ENCODE measurements at places on chromosomes 13 and 19. TPM values are rescaled to one million over a fixed set of nuclear protein-coding genes. Genes with fewer than 3 reads are reported as not detected.

The NANOS3 gene
- total RNA-seq: 1.3 TPM

The EBI3 gene
- total RNA-seq: 7.3 TPM

The TUBGCP3 gene
- 57.1 TPM for total RNA-seq

The RPS28 gene
- 2,492 TPM for total RNA-seq

The JAK3 gene
- total RNA-seq: 126 TPM

DNA sequence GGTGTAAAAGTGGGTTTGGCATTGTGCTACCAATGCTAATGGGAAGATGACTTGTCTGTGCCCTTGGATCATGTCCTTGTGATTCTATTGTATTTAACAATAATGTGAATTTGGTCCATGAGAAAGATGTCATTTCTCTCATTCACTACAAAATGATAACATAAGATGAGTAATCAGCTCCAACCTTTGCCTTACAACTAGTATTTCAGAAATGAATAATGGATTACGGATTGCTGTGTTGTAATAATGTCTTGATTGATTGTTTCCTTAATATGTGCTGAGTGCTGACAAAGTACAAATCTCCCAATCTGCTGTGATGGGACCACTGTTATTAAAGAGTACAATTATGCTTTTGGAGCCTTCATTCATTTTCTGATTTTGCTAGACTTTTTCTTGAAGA lies 375.0 kb downstream of the PCDH9 start:
- no peak for DNase-seq

DNA sequence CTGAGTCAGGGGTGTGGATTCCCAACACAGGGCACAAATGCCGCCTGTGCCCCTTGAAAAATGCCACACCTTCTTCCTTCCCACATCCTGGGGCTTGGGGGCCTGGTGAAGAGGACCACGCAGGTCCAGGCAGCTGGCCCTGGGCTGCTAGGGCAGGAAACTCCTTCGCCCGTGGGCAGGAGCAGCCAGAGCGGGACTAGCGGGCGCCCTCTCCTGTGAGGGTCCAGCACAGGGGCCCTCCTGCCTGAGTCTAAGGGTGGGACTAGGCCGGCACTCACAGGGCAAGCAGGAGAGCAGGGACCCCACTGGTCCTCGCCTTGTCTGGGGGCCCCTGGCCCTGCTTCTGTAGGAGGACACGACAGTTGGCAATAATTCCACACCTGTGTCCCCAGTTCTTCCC lies 7.5 kb upstream of the CEBPA start:
- no peak for DNase-seq

DNA sequence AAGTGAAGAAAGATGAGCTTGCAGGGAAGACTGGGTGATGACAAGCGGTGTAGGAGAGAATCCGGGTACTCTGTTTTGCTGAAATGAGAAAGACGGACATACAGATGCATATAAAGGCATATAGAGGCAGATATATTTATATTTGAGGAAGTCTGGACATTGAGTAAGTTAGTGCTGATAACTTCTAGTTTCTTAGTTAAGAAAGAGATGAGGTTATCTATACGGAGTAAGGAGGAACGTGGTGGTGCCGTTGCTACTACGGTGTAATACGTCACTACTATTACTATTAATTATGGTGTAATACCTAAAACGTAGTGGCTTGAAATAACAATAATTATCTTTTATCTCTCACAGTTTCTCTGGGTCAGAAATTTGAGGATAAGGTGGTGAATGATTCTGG lies 9.8 kb upstream of the CPB2 start:
- no peak for DNase-seq

- DNase-seq: no peak
These were observed 13.3 kb downstream of the TDRD3 start for GRCh38 chr13:60410299-60410698.

GRCh38 chr19:39506944-39507714 lies 7.8 kb upstream of the SELENOV start:
- DNase-seq: peak; percentile 74

- no peak for DNase-seq
These were observed 276.8 kb downstream of the TEX29 start for GRCh38 chr13:111597191-111597611.

- no peak for DNase-seq
These were observed 163.0 kb upstream of the TSC22D1 start for GRCh38 chr13:44739120-44739519.

GRCh38 chr13:78139765-78140164 lies 221.1 kb upstream of the EDNRB start:
- no peak for DNase-seq

- DNase-seq: no peak
These were observed 6.4 kb upstream of the TBXA2R start for GRCh38 chr19:3612901-3613741.

- DNase-seq: no peak
These were observed 52.0 kb downstream of the TINCR start for GRCh38 chr19:5515737-5516136.

- DNase-seq: no peak
These were observed 37.7 kb downstream of the CRYL1 start for GRCh38 chr13:20487927-20488326.

GRCh38 chr13:71055644-71056043 lies 811.4 kb downstream of the DACH1 start:
- no peak for DNase-seq

DNA sequence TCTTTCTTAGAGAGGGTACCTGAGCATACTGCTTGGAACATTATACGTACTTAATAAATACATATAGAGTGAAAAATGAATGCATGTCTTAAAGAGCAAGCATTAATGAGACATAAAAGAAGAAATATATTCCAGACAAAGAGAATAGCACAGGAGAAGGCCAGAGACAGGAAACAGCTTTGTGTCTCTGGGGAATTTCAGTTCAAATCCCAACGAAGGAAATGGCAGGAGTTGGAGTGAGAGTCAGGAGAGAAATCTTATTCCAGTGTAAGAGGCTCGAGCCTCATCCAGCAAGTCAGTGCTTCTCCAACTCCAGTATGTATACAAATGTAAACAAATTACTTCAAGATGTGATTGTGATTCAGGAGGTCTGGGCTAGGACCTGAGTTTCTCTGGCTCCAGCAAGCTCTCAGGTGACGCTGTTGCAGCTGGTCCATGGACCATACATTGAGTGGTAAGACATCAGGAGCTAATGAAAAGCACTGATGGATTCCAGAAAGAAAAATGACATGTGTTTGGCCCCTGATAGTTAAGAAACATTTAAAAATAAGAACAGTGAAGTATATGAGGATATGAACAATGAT lies 108.2 kb downstream of the RAP2A start:
- DNase-seq: no peak

DNA sequence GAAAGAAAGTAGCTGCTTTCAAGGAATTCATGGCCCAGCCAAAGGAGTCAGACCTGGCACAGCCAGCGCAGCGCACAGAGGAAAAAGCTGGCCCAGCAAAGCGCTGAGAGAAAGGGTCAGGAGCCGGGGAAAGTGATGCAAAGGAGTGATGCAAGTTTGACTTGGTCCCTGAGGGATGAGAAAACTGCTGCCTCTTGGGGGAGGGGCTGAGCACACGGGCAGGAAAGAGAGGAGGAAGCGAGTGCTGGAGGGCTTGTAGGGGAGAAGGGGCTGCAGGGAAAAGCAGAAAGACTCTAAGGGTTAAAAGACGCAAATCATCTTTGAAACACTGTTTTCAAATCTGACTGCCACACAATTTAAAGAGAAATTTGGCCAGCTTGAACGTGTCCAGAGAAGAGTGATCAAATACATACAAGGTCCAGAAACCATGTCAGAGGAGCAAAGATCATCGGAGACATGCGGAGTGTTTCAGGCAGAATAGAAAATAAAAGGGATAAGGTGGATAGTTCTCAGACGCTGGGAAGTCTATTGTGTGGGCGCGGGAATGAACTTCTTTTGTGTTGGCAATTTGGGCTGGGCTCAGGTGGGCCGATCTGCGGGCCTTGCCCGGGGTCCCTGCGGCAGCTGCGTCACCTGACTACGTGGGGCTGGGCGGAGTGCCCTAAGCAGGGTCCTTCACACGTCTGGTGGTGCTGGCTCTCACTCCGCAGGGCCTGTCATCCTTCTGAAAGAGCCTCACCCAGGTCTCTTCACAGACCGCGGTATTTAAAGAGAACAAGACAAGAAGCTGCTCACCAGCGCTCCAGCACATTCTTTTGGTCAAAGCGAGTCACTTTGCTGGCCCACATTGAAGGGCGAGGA lies 18.1 kb downstream of the N4BP2L1 start:
- DNase-seq: no peak

GRCh38 chr19:50791594-50792271 lies 1.5 kb downstream of the ACP4 start:
- DNase-seq: no peak

DNA sequence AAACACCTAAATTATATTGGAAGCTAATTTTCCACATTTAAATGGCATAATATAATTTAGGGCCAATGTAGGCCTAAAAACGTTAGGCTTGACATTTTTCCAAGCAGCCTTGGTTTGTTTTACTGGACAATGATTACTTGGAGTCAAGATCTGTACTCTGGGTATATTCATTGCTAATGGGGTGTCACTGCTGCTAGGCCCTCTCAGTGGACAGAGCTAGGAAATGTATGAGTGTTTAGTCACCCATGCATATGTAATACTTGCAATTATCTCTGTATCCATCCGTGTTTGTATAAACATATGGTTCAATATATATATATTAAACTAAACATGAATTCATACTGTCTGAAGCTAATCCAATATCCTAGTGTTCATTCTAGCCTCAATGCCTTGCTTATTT lies 598.1 kb downstream of the DCT start:
- no peak for DNase-seq

DNA sequence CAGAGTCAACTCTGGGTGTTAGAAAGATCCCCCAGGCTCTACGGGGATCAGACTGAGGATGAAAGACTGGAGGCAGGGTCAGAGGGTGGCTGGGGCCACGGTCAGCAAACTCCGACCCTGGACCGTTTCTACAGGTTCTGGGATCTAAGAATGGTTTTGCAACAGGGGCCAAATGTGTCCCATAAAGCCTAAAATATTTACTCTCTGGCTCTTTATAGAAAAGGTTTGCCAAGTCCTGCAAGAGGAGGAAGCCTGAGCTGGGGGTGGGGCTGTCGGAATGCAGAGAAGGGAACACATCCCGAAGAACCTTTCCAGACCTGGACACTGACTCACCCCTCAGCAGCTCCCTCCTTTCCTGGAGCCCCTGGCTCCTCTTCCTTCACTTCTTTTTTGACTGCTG lies 20.7 kb downstream of the LIG1 start:
- DNase-seq: no peak

- no peak for DNase-seq
These were observed 35.1 kb downstream of the SIAH3 start for GRCh38 chr13:45816427-45816826.

GRCh38 chr13:75932636-75933035 lies 296.5 kb downstream of the LMO7 start:
- DNase-seq: no peak

- no peak for DNase-seq
These were observed 10.1 kb upstream of the ATP8B3 start for GRCh38 chr19:1822210-1822609.

GRCh38 chr19:5949792-5950305 lies 28.1 kb downstream of the RANBP3 start:
- DNase-seq: peak; percentile 63

DNA sequence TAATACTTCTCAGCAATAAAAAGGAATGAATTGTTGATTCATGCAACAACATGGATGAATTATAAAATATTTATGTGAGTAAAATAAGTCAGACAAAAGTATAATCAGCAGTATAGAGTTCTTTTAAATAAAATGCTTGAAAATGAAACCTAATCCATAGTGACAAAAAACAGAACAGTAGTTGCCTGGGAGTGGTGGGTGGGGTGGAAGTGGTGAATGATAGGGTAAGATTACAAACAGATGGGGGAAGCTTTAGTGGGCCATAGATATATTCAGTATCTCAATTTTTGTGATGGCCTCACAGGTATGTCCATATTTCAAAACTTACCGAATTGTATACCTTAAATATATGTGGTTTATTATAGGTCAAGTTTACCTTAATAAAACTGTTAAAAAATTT lies 124.9 kb upstream of the UBL3 start:
- no peak for DNase-seq

DNA sequence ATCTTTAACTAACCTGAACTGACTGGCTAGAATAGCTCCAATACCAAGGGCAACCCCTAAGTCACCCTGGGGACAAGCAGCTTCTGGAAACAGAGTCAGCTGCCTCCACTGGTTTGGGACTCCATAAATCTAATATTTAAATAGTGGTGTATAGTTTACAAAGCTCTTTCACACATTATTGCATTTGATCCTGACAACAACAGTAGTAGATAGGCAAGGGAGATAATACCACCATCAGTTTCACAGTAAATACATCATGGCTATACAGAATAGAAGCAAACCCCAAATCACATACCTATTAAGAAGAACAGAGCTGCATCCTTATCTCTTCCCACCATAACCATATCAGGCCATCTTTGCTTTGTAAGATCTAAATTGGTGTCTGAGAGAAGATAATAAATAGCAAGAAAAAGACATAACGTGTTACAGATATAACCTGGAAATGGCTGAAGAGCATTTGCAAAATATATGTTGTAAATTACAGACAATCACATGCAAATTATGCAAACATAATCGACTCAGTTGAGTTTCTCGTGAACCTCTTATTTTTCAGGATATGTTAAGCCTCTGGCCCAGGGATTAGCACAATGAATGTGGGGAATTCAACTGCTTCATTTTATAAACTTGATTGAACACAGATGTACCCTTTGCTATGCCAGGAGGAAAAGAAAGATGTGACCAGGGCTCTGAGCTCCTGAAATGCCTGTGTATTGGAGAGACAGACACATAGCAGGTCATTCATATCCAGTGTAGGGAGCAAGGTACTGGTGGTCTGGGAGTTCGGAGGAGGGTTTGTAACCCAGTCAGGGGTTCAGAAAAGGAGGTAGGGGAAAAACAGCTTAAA lies 142.5 kb downstream of the SLC7A1 start:
- no peak for DNase-seq

GRCh38 chr19:37943480-37943879 lies 36.5 kb downstream of the SIPA1L3 start:
- DNase-seq: no peak

- DNase-seq: peak; percentile 15
These were observed 42.3 kb downstream of the GJA3 start for GRCh38 chr13:20118268-20119140.

GRCh38 chr13:77196052-77196618 lies 130.8 kb downstream of the MYCBP2 start:
- no peak for DNase-seq

DNA sequence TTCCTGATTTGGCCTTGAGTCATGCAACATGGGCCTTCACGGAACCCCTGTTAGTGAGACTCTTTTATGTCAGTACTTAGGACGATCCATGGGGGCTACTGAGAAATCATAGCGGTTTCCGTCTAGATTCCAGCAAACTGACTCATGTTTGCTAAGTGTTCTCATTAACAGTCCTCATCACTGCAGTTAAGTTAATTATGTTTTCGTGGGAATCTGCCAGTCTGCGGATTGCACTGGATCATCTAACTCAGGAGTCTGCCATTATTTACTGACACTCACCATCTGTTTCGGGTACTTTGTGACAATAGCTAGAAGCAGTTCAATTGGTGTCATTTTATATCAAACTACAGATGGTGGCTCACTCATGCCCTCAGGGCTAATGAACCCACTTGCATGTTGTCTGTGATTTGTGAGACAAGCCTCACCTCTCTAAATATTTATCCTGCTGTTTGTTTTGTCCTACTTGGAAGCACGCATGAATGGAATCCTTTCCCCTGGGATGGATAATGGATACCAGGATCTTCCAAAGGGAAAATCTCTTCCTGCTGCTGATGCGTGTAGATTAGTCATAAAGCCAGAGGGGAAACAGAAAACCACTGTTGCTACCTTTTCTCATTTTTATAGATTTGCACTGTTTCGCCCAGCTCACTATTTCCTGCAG lies 61.8 kb downstream of the RAB20 start:
- no peak for DNase-seq

Data from activated CD8-positive, alpha-beta T cell treated with anti-CD3 and anti-CD28 coated beads for 36 hours (primary cell).